A549 treated with ZK216348 at 1 μM for 4 hours (cell line): ENCODE measurements at places on chromosomes 5 and 9. TPM values are rescaled to one million over a fixed set of nuclear protein-coding genes. Genes with fewer than 3 reads are reported as not detected.

TUSC1 gene
- 4.2 to 8.5 TPM (median 7.7 TPM) in 5 replicates for total RNA-seq

NCBP1 gene
- total RNA-seq = 23.7 to 31.7 TPM (median 26.5 TPM) in 5 replicates

INSL4 gene
- 13.6 to 17.0 TPM (median 16.2 TPM) in 5 replicates for total RNA-seq

ASS1 gene
- 16.6 to 19.5 TPM (median 17.7 TPM) in 5 replicates for total RNA-seq

AQP3 gene
- total RNA-seq = 11.1 to 21.4 TPM (median 20.2 TPM) in 5 replicates

PCDHA1 gene
- 0.14 to 0.48 TPM (median 0.19 TPM) in 5 replicates for total RNA-seq

IL31RA gene
- total RNA-seq = 0.71 to 1.6 TPM (median 1.4 TPM) in 5 replicates

GCNT4 gene
- total RNA-seq = 0.33 to 0.72 TPM (median 0.34 TPM) in 5 replicates

CAVIN4 gene
- 0.38 to 0.86 TPM (median 0.56 TPM) in 5 replicates for total RNA-seq

GABRA1 gene
- total RNA-seq = not detected in 5 replicates

GMCL2 gene
- total RNA-seq = not detected in 5 replicates

SLIT3 gene
- 11.1 to 22.5 TPM (median 17.4 TPM) in 5 replicates for total RNA-seq

LRRC19 gene
- not detected in 5 replicates for total RNA-seq

PPP3R2 gene
- total RNA-seq = not detected in 5 replicates

CCL27 gene
- total RNA-seq = 0.25 to 0.94 TPM (median 0.34 TPM) in 3 of 5 replicates, not detected in the others

JADE2 gene
- 23.6 to 41.8 TPM (median 36.0 TPM) in 5 replicates for total RNA-seq

MTREX gene
- 36.3 to 60.8 TPM (median 38.8 TPM) in 5 replicates for total RNA-seq

KCNV2 gene
- total RNA-seq = not detected in 5 replicates

CER1 gene
- not detected in 5 replicates for total RNA-seq

GPX8 gene
- 27.0 to 41.5 TPM (median 36.1 TPM) in 5 replicates for total RNA-seq

CAMK2A gene
- 0.69 to 1.1 TPM (median 0.98 TPM) in 5 replicates for total RNA-seq

REEP5 gene
- 134 to 147 TPM (median 141 TPM) in 5 replicates for total RNA-seq

NUTM2G gene
- not detected in 5 replicates for total RNA-seq

WDR70 gene
- total RNA-seq = 9.4 to 14.5 TPM (median 11.7 TPM) in 5 replicates

PKD2L2 gene
- total RNA-seq = not detected in 5 replicates

NRARP gene
- total RNA-seq = 1.9 to 7.2 TPM (median 5.6 TPM) in 5 replicates

CORO2A gene
- 0.65 to 1.2 TPM (median 1.0 TPM) in 5 replicates for total RNA-seq
